ENCODE measurements at places on chromosomes 5 and 9. TPM values are rescaled to one million over a fixed set of nuclear protein-coding genes. Genes with fewer than 3 reads are reported as not detected.

GRCh38 chr5:82307451-82307850 lies 29.3 kb upstream of the RPS23 start:
- H3K27ac ChIP-seq: no peak overlapping the region
- H3K4me3 ChIP-seq: no peak overlapping the region
- no peaks in the 10 kb centered on the region for H3K36me3 ChIP-seq
- H3K4me1 ChIP-seq: no peaks in the 10 kb centered on the region

- peaks cover 3% of the 10 kb centered on the region for H3K36me3 ChIP-seq
- no peak overlapping the region for H3K4me3 ChIP-seq
- H3K27ac ChIP-seq: no peak overlapping the region
- DNase-seq: no peak
These were observed 3.4 kb upstream of the CCIN start for GRCh38 chr9:36165826-36166167.

DNA sequence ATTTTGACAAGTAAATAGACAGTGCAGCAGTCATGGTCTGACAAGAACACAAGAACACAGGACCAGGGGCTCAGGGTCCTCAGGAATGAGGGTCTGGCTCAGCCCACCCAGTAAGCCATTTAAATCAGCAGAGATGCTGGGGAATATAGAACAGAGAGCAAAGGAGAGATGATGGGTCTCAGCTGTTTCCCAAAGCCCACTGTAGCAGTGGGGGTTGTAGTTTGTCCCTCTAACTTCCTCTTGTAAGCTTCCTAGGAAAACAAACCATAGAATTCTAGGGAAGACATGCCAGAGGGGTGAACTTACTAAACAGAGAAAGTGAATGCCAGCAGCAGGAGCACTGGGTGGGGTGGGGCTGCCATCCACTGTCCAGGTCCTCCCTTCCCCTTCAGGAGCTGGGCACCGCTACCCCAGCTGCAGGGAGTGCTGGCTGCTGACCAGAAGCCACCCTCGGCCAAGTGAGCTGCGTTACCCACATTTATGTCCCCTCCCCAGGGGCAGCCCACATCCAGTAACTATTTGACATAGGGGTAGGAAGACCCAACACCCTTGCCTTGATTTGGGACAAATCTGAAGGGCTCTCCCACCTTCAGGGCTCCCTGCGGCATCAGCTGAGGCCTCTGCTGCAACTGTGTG lies 41.6 kb downstream of the GABBR2 start:
- H3K4me3 ChIP-seq: no peak overlapping the region
- H3K36me3 ChIP-seq: no peaks in the 10 kb centered on the region
- H3K27ac ChIP-seq: no peak overlapping the region
- no peak for DNase-seq
- no peaks in the 10 kb centered on the region for H3K27me3 ChIP-seq
- no peaks in the 10 kb centered on the region for H3K4me1 ChIP-seq

- no peaks in the 10 kb centered on the region for H3K4me1 ChIP-seq
- no peaks in the 10 kb centered on the region for H3K36me3 ChIP-seq
- no peak for DNase-seq
- H3K4me3 ChIP-seq: no peak overlapping the region
These were observed 398.3 kb upstream of the EDIL3 start for GRCh38 chr5:84783003-84783402.

- H3K36me3 ChIP-seq: no peaks in the 10 kb centered on the region
- no peaks in the 10 kb centered on the region for H3K27me3 ChIP-seq
- no peak for DNase-seq
- H3K4me3 ChIP-seq: no peak overlapping the region
These were observed 35.6 kb downstream of the MRPL36 start for GRCh38 chr5:1763960-1764605.

The PPP1R26 gene
- total RNA-seq: 1.9 TPM

The ISL1 gene
- not detected for total RNA-seq

Measured in CD4-positive, alpha-beta memory T cell (primary cell).